ENCODE measurements at places on chromosomes 16 and 17.

DNA sequence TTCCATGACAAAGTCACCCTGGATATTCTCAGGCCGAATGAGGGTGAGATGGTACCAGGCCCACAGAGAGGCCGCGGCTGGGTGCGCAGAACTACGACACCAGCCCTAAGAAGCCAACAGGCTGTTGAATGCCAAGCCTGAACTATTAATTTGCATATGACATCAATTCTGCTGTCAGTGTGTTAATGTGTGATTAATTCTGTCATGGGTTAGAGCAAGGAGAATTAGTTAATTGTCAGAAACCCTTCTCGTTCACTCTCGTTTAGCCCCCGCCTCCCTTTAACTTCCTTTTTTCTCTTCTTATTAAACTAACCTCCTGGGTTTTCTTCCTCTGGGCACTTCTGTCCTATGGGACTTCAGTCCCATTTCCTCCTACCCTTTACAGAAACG, 123.4 kb downstream of the ZFHX3 start:
- DNase-seq = no peak

- no peak for DNase-seq
These were observed 139.5 kb upstream of the PMFBP1 start for GRCh38 chr16:72311426-72311825.

GRCh38 chr16:30066761-30067583, 1.4 kb downstream of the ALDOA start:
- no peak for DNase-seq

DNA sequence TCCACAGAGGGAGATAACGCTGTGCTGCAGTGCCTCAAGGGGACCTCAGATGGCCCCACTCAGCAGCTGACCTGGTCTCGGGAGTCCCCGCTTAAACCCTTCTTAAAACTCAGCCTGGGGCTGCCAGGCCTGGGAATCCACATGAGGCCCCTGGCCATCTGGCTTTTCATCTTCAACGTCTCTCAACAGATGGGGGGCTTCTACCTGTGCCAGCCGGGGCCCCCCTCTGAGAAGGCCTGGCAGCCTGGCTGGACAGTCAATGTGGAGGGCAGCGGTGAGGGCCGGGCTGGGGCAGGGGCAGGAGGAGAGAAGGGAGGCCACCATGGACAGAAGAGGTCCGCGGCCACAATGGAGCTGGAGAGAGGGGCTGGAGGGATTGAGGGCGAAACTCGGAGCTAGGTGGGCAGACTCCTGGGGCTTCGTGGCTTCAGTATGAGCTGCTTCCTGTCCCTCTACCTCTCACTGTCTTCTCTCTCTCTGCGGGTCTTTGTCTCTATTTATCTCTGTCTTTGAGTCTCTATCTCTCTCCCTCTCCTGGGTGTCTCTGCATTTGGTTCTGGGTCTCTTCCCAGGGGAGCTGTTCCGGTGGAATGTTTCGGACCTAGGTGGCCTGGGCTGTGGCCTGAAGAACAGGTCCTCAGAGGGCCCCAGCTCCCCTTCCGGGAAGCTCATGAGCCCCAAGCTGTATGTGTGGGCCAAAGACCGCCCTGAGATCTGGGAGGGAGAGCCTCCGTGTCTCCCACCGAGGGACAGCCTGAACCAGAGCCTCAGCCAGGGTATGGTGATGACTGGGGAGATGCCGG, 769 bp downstream of the CD19 start:
- DNase-seq = no peak

GRCh38 chr16:85625053-85625452, 11.9 kb downstream of the GSE1 start:
- no peak for DNase-seq

GRCh38 chr17:17414341-17414805, 62.4 kb upstream of the MED9 start:
- DNase-seq = no peak

GRCh38 chr17:82892899-82893565, 53.2 kb upstream of the ZNF750 start:
- no peak for DNase-seq

GRCh38 chr17:17840751-17841591, 4.2 kb upstream of the SREBF1 start:
- DNase-seq = no peak

DNA sequence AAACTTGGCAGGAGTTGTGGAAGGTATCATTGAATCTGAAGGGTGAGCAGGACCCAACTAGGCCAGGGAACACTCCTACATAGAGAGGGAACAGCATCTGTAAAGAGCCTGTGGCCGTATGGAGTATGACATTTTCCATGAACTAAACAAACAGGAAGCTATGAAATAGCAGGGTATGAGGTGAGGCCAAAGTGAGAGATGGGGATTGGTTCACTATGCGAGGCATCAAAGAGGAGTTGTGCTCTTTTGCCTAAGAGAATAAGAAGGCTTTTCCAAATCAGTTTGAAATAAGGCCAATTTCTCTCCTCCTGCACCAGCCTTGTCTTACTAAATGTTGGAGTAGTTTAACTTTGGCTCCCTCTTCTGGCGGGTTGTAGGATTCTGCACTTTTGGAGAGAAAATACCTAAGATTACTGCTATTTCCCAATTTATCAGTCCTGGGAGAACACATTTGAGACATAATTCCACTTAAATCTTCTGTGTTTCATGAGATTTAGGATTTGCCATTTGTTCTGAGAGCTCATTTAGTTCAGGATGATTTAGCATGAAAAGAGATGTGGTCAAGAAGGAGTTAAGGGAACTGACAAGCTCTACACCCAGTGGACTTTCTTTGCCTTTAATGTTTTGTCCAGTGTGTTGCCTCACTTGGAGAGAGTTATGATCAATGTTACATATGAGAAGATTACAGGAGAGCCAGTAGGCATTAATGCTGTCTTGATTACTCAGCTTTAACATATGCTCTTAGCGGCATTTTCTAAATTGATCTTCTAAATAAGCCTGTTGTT, 55.4 kb downstream of the TNRC6C start:
- DNase-seq = peak; percentile 37
